ENCODE measurements at places on chromosomes 5 and 9. TPM values are rescaled to one million over a fixed set of nuclear protein-coding genes. Genes with fewer than 3 reads are reported as not detected.

OBP2B gene
- not detected for total RNA-seq

DNA sequence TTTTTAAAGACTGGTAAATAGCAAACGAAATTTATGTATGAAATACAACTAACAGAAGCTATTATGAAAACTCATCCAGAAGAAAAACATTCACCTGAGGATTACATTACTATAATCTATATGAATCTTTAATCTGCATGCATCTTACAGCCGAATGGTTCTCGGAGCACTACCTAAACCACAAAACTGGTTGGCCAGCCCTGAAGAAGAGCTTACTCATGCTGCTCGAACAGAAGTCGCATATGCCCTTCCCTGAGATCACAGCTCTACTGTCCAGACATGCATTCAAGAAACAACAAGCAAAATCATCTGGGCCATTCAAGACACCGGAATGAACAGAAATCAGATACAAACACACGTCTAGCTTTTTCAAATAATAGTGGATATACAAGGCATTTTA, 931.0 kb upstream of the DMAC1 start:
- DNase-seq = no peak

DNA sequence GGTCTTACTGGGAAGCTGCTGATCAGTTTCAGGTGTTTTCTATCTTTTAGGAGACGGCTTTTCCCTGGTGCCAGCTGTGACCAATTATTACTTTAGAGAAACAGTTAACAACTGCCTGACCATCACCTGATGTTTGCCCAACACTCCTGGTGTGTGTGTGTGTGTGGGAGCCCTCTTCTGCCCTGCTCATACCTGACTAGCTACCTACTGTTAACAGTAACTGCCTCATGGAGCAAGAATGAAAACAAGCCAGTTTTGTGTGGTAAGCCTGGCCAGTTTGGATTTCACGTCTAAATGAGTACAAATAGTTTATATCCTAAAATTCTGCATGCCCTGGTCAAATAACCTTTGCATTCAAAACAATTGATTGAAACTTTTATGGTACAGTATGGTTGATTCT, 46.1 kb upstream of the RIOK2 start:
- DNase-seq = no peak

DNA sequence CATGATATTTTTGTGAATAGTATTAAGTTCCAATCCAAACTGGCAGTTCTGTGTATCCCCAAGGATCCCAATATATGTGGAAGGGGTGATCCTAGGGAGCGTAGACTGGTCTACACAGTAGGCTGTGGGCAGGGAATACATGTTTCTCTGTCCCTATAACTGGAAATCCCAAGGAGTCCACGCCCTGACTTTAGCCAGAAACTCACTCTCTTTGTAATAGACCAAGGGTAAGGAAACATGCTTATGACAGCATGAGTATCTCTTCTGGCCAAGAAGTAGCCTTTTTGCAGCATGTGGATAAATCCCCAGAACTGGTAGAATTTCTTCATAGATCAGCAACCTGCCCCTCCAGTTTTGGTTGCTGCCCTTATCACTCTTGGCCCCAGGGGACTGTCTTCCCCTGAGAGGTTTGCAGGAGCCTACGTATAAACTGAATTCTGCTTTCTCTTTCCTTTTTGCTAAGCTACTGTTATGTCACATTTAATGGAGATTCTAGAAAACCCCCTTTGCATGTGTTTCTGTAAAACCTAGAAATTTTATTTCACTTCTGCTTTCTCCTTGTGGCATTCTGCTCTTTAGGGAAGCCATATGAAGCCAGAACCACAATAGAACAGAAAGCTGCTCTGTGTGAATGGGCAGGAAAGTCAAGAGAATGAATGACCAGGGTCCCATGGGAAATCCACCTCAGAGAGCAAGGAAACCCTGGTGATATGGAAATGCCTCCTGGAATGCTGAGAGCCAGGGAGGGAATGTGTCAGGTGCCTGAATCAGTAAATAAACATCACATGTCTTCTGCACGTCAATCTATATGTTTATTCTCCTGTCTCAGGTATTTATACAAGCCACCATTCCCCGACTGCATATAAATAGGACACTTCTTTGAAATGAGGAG, 3.5 kb downstream of the IFNA2 start:
- DNase-seq = no peak

DNA sequence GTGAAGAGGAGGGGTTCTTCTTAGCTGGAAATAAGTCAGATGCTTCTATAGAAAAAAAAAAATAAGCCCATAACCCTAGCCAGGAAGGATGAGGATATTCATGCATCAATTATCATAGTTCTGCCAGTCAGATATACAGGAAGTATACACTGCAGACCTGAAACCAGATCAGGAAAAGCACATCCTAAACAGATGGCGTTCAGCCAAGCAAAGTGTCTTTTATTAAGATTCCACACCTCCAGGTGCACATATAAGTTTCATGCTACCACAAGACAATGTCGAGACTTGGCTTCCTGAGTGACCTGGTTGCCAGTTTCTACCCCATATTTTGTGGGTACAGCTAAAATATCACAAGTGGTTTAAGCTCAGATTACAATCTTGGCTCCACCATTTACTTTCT, 108.3 kb downstream of the CETN3 start:
- no peak for DNase-seq

CNTFR gene
- 1.1 TPM for total RNA-seq

DNA sequence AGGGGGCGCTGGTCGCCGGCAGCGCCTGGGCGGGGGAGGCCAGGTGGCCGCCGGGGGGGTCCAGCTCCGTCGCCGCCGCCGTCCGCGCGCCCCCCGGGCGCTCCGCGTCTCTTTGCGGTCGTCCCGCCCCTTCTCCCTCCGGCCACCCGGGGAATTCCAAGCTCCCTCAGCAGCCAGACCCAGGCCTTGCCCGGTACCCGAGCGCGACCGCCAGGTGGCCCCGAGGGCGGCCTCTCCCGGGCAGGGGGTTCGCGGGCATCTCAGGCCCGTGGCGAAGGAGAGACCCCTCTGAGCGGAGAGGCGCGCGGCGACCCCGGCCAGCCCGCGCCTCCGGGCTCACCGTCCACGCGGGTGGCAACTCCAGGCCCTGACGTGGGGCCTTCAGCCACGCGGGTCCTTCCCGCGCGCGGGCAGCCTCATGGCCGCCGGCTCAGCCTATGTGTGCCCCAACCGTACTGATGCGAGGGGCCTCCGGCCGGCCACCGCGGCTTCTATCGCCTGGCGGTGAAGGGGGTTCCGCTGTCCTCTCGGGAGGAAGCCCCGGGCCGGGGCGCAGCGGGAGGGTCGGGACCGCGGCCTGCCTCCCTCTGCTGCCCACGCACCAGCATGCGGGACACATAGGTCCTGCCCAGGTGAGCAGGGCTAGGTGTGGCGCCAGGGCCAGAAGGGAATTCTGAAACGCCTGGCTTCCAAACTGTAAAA, 529 bp upstream of the NRARP start:
- DNase-seq = no peak
